Inflammatory macrophage treated with lipopolysaccharide for 4 hours (primary cell): ENCODE measurements at places on chromosomes 6 and 20.

DNA sequence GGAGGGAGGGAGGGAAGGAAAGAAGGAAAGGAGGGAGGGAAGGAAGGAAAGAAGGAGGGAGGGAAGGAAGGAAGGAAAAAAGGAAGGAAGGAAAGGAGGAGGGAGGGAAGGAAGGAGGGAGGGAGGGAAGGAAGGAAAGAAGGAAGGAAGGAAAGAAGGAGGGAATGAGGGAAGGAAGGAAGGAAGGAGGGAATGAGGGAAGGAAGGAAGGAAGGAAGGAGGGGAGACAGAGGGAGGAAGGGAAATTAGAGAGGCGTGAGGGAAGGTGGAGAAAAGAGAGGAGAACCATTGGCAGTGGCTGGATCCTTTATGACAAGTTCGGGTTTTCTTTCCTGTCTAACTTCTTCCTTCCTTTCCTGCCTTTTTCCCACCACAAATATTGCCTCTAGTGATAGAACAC lies 22.3 kb upstream of the SUPT3H start:
- DNase-seq = no peak

DNA sequence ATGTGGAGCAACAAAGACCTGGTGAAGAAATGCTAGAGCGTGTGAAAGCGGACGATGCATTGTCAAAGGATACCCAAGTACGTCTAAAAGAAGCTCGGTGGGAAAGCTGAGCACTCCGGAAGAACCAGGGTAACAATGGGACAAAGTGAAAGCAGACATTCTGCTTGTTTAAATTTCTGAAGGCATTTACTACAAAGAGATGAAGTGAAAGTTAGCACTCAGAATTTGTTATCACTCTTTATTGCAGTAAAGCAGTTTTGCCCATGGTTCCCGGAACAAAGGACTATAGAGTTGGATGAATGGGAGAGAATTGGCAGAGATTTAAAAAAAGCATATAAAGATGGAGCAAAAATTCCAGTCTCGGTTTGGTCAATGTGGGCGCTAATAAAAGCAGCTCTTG lies 12.8 kb upstream of the IRAK1BP1 start:
- no peak for DNase-seq

- DNase-seq = no peak
Measured at GRCh38 chr6:116616737-116617053, 416 bp downstream of the RSPH4A start.

DNA sequence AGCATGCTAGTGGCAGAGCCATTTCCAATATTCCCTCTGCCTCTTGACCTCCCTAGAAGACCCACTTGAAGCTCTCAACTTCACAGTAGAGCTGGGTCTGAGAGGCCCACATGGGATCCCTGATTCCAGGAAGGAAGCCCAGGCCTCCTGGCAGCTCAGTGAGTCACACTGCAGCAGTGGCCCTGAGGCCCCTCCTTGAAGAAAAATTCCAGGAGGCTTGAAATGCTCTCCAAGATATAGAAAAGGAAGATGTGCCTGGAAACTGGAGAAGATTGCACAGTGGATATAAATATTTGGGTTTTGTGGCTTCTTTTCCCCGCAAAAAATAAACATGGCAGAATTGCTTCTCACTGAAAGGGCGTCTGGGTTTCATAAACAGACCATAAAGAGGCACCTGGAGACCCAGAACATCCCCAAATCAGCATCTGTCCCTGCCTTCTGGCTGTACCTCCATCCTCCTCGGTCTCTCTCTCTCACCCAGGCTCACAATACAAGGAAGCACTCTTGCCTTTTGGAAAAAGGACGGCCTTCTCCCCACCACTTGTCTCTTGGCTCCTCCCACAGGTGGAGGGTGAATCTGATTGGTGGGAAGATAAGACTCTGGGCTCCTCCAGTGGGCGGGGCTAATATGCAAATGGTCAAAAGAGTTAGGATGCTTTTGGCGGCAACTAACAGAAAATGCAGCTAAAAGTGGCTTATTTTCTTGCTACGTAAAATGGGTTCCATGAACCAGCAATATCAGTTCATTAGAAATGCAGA lies 200.0 kb upstream of the SULF2 start:
- no peak for DNase-seq

- DNase-seq = no peak
Measured at GRCh38 chr20:43752051-43752360, 25.2 kb upstream of the GTSF1L start.

DNA sequence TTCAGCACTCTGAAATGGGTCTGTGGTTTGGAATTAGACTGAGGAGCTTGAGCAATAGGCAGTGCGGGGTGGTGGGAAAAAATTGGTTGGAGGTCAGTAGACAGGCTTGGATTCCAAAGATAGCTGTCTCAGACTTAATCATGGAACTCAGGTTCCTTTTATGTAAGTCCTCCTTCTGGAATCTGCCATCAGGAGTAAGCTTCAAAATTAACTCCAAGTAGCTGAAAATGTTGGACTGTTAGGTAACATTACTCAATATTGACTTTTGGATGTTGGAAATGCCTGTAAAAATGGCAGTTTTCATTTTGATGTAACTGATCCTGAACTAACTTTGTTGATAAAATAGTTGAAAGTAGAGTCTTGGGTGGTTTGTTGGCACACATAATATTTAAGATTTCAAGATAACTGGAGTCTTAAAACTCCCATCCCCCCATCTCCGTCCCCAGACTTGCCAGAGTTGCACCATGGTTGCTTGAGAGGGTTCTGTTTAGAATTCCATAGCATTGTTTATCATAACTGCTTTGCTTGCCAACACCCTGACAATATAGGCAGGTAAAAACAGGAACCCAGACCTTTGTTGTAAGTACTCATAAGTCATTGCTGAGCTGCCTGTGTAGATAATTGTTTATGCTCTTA lies 83.0 kb downstream of the PHF20 start:
- DNase-seq = no peak

DNA sequence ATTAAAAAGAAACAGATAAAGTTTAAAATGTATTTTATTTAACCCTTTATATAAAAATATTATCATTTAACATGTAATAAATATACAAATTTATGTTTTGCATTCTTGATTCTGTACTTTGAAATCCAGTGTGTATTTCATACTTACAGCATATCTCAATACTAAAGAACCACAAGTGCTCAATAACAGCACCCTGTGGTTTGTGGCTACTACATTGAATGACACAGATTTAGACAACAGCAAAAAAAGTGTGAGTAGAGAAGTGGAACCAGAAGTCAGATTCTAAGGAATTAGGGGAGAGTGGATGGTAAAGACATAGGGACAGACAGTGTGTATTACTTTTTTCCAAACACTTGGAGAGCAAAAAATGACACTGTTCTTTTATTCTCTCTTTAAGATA lies 524.5 kb downstream of the BMP2 start:
- no peak for DNase-seq

DNA sequence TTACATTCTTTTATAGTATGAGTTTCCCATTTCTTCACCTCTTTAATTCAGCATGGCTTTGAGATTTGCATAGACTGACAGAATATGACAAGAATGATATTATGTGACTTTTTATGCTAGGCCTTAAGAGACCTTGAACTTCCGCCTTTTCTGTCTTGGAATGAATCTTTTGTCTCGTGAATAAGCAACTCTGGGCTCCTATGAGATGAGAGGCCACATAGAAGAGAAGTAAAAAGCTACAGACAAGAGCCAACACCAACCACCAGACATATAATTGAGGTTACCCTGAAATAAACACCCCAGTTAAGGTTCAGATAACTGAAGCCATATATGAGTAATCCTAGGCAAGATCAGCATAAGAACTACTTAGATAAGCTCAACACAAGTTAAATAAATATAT lies 600.8 kb downstream of the MEI4 start:
- DNase-seq = no peak

DNA sequence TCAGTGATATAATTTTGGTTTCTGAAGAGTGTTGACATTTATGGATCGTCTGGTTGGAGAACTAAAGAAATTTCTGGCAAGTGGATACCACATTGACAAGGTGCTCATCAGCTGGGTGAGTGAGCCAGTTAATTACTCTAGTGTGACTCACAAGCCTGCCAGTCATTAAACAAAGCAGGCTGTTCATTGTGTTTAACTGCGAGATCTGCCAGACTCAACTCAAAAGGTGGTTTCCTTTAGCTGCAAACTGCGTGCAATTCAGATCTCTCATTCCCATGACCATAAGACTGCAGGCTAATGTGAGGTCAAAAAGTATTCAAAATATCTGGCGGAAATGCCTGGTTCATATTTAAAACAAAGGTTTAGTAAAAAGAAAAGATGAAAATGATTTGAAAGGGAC lies 32.5 kb upstream of the IYD start:
- DNase-seq = no peak

- DNase-seq = no peak
Measured at GRCh38 chr6:136992113-136992512, 52.7 kb downstream of the IL20RA start.

- DNase-seq = no peak
Measured at GRCh38 chr6:107629548-107630129, 139.7 kb downstream of the SOBP start.
